ENCODE measurements at places on chromosomes 16 and 17.

- no peak for DNase-seq
Measured at GRCh38 chr17:5832886-5833285, 237.3 kb upstream of the WSCD1 start.

DNA sequence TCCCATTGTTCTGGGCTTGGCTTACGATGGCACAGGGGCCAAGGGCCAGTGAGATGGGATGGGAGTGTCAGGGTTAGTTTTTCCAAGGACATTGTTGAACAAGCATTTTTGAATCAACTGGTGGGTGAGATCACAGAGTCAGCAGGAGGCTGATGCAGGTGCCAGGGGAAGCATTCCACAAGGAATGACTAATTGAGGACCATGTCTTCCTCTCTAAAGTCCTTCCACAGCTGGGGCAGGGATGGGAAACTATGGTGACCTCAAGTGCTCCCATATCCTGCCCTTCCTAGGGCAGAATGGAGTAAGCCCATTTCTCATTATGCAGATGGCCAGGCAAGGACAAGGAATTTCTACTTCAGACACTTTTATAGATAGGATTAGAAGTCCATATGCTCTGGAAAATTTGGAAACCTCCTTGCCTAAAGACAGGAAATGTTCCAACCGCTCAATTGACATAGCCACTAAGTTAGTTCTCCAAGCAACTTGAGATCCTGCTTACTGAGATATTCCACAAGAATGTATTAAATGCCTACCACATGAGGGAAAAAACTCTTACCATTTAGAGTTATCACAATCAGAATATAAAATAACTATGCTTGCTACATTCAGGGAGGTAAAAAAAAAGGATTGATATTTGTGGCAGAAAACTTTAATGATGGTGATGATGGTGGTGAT, 21.2 kb upstream of the ENGASE start:
- DNase-seq, result no peak

- DNase-seq, result no peak
Measured at GRCh38 chr16:75228143-75228976, 9.6 kb downstream of the CTRB1 start.

DNA sequence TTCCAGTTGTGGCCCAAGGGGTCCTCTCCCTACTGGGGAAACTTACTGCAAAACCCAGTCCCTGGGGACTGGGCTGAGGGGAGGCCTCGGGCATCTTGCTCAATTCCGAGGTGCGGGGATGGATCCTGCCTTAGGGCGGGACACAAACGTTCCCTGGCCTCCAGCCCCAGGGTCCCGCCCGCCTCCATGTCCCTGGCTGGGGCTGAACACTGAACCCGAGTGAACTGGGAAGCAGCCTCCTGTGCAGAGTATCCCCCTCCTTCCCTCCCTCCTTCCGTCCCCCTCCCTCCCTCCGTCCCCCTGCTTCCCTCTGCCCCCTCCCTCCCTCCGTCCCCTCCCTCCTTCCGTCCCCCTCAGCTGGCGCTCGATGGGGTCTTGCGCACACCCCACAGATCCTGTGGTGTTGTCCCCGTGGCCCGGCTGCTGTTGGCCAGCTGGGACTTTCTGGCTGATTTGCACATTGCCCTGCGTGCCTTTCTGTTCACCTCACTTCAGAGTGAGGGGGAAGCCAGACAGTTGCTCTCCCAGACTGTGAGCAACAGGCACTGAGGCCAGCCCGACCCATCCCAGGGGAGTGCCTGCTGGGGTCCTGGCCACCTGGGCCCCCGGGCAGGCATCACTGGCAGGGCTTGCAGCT, 5.5 kb downstream of the TRAF7 start:
- DNase-seq, result no peak

GRCh38 chr17:7867881-7868329, 10.1 kb downstream of the CYB5D1 start:
- DNase-seq, result peak; percentile 44

DNA sequence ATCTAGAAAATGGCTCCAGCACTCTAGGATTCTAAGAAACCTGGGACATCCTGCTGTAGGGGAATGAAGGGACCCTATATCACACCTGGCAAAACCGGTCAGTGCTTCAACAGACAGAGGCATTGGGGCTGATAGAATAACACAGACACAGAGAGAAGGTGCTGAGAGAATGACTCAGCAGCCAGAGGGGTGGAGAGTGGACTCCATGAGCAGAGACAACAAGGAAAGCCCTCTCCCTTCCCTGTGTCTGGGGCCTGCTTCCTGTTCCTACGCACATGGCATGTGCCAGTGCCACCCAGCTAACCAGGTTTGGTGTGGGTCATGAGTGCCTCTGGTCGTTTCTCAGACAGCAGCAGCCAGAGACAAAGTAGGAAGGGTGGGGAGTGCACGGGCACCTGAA, 140.3 kb downstream of the CCT6B start:
- DNase-seq, result no peak

DNA sequence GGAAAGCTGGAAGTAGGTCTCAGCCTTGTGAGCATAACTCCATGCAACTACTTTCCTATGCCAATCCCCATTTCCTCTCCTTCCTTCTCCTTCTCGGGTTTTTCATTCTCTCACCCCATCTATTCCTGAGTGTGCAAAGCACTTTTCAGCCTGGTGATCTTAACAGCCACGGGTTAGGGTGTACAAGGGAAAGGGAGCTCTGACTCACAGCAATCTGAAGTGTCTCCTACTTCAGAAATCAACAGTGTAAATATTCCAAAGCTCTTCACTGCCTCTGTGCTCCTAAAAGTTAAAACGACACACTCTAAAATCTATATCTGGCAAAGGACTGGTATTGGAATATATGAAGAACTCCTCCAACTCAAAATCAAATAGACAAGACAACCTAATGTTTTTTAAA, 268.0 kb upstream of the IRX3 start:
- no peak for DNase-seq

DNA sequence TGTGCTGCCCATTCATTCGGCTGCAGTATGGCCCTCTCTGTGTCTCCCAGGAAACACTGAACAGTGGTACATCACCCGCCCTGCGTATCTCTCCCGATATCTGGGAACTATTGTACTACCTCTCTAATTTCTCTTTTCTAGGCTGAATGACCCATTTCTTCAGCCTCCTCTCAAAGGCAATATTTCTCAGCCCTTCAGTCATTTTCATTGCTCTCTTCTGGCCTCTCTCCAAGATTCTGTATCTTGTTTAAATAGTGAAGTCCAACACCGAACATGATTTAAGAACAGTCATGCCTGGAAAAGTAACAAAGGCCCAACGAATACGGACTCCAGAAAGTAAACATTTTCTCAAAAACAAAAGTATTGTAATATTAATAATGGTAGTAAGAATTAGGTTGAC, 220.1 kb downstream of the ZFHX3 start:
- DNase-seq, result no peak

DNA sequence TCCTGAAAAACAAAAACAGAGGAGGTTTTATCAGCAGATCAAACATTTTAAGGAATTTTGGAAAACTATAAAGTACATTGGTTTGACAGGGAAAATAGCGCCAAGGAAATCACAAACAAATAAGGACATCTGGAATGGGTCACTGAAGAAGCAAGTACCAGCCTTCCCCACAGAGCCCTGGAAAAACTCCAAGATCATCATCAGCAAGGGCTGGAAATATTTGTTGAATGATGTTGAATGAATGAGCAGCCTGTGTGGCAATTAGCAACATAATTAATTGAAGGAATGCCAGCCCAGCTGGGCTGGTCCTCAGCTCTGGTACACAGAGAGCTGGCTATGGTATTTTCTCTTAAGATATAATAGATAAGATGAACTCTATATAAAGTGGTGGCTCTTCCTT, 290.4 kb downstream of the HS3ST3A1 start:
- DNase-seq, result no peak

GRCh38 chr16:58196898-58197313, 1.0 kb downstream of the CSNK2A2 start:
- DNase-seq, result no peak

DNA sequence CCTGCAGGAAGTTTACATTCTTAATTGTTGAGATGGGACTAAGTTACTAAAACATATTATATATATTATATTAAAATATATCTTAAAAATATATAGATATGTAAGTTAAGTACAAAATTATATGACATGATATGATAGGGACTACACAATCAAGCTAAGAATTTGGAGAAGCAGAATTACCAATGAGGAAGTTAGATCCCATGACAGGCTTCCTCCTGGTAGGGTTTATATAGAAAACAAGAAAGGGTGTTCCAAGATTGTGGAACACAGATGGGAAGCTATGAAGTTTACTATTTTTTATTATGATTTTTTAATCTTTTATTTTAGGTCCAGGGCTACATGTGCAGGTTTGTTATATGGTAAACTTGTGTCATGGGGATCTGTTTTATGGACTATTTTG, 260.8 kb upstream of the ZFHX3 start:
- DNase-seq, result peak; percentile 43

- no peak for DNase-seq
Measured at GRCh38 chr16:23508589-23509440, 1.5 kb downstream of the GGA2 start.

DNA sequence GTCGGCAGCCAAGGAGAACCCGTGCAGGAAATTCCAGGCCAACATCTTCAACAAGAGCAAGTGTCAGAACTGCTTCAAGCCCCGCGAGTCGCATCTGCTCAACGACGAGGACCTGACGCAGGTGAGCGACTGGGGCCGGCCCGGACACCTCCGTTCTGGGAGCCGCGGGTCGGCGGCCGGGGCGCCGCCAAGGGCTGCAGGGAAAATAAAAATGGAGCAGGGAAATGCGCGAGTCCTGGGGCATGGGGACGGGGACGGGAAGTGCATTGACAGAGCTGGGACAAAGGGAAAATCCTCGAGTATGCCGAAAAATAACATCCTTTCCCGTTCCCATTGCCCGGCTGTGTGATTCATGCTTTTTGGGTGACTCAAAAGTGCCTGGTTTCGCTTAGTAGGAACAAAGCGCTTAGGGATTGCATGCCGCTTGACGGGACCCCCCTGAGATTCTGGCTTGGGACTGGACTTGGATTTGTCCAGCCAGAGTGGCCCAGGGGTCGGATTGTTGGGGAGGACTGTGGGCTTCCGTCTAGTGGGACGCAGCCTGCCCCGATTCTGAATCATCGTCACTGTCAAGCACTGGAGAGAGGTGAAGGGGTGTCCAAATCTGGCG, 699 bp downstream of the MPRIP start:
- peak; percentile 56 for DNase-seq

- DNase-seq, result no peak
Measured at GRCh38 chr17:36755586-36755985, 154.2 kb downstream of the MRM1 start.

DNA sequence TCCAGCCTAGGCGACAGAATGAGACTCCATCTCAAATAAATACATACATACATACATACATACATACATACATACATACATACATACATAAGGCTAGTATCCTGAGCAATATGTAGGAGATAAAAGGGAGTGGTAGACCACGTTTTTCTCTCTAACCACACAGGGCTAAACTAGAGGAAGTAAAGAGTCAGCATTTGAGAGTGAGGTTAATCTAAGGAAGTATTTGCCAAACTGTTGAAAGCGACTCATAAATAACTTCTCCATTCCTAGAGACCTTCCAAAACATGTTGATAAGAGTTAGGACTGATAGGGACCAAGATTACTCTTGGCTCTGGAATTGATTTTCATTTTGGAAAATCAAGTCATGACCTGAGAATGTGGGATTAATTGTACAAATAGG, 68.9 kb downstream of the NEUROD2 start:
- peak; percentile 61 for DNase-seq

DNA sequence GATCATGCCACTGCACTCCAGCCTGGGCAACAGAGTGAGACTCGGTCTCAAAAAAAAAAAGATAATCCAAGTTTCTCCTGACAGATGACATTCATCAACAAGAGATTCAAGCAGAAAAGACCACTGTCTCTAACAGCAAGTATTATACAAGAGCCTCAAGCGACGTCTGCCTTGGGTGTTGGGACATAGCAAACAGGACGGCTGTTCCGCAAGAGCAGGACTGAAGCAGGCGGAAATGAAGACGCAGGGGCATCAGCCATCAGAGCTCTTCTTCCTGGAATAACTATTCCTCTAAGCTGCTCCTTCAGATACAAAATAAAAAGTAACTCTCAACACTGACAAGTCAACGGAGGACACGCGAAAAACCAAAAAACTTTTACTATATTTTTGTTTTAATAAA, 54.0 kb downstream of the ANKRD11 start:
- peak; percentile 81 for DNase-seq

GRCh38 chr16:87834005-87834667, 35.2 kb downstream of the SLC7A5 start:
- no peak for DNase-seq

DNA sequence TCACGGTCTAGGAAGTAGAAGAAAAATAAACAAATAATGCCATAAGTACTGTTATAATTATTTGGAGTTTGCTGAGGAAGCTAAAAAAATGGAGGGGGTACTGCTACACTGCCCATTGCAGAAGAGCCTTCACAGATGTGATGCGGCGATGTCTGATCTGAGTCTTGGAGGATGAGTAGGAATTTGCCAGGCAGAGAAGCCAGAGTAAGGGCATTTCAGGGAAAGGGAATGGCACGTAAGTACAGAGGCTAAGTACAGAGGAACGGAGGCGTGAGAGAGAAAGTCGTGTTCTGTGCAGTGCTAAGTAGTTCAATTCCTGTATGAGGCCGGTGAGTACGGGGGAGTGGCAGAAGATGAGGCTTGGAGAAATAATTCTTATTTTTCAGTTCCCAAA, 741 bp upstream of the GRB2 start:
- DNase-seq, result no peak

DNA sequence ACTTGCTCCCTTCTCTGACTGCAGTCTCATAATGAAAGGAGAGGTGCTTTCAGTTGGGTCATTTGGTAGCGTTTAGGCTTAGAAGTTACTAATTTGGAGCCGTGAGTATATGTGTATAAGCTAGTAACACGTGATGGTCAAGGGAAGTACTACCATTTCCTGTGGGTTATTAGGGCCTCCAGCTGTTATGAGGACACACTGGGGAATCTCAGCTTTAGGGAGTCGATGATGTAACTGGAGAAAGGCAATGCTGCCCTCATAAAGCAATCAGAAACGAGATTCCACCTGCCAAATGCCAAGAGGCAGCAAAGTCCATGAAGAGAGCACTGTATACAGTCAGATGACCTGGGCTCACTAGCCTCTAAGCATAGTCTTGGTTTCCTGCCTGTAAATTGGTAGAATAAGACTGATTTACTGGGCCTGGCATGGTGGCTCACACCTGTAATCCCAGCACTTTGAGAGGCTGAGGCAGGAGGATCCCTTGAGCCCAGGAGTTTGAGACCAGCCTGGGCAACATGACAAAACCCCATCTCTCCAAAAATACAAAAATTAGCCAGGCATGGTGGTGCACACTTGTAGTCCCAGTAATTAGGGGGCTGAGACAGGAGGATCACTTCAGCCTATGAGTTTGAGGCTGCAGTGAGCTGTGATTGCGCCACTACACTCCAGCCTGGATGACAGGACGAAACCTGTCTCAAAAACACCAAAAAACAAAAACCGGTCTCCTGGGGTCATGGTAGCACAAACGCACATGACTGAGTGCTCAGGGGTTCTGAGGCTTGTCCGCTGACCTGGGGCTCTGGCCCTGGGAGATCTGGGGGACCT, 53.0 kb downstream of the SF3B3 start:
- peak; percentile 81 for DNase-seq

DNA sequence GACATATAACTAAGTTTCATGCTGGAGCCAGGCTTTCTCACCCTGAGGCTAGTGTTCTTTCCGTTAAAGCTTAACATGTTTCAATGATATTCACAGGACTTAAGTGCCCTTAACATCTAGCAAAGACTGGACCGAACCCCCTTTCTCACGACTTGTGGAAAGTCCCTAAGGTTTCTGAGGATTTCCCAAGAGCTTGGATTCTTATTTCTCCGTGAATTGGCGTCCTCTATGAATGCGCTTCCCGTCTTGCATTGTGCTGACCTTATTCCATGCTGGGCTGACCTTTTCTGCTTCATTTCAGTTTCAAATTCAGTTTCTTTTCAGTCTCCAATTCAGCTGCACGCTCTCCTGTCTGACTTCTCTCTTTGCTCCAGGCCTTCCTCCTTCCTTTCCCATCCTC, 206.4 kb downstream of the HS3ST3A1 start:
- DNase-seq, result no peak

All from inflammatory macrophage treated with lipopolysaccharide for 4 hours (primary cell).